Muscle of back (tissue), 13 donors: ENCODE measurements at places on chromosomes 11 and 22. TPM values are rescaled to one million over a fixed set of nuclear protein-coding genes. Genes with fewer than 3 reads are reported as not detected.

Gene APOC3
- 1.3 TPM for polyA plus RNA-seq

Gene OR8G5
- polyA plus RNA-seq: 0.22 TPM

Gene C1QTNF6
- 18.6 TPM for polyA plus RNA-seq

- no peak for DNase-seq
Measured at GRCh38 chr11:78160557-78160956, 21.1 kb upstream of the ALG8 start.

Gene OR56A1
- not detected for polyA plus RNA-seq
